ENCODE measurements at places on chromosomes 4 and X. TPM values are rescaled to one million over a fixed set of nuclear protein-coding genes. Genes with fewer than 3 reads are reported as not detected.

DNA sequence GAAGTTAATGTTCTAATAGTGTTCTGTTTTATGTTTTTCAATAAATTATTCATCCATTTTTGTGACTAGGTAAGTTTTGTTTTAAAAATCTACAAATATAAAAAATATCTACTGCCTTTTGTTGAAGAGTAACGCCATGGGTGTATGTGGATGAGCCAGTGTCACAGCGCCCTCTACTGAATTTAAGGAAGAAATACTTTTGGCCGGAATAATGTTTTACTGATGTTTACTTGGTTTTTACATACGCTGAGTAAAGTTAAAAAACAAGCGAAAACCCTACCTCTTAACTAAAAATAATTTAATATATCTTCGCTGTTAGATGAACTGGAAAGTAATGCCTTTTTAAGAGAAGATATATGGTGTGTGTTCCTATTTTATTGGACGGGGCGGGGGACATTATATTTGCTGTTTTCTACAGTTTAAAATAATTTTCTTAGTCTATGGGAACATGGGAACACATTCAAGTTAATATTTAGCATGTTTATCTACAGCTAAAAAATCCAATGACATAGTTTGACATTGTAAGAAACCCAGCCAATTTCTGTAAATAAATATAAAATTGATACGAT lies 86.1 kb downstream of the CPE start:
- H3K4me3 ChIP-seq, result no peak overlapping the region
- DNase-seq, result no peak
- no peaks in the 10 kb centered on the region for H3K4me1 ChIP-seq
- H3K27me3 ChIP-seq, result peaks cover 9% of the 10 kb centered on the region

DNA sequence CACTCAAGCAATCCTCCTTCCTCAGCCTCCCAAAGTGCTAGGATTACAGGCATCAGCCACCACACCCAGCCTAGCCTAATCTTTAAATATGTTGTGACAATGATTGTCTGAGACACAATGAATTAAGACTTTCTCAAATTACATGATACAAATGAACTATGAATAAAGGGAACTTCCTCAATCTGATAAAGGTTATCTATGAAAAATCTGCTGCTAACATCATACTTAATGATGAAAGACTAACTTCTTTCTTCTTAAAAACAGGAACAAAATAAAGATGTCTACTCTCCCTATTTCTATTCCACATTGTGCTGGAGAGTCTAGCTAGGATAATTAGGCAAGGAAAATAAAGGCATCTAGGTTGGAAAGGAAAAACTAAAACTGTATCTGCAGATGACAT lies 60.0 kb downstream of the PDHA1 start:
- peaks cover 11% of the 10 kb centered on the region for H3K27me3 ChIP-seq
- H3K36me3 ChIP-seq, result no peaks in the 10 kb centered on the region
- no peak overlapping the region for H3K4me3 ChIP-seq
- no peaks in the 10 kb centered on the region for H3K4me1 ChIP-seq

DNA sequence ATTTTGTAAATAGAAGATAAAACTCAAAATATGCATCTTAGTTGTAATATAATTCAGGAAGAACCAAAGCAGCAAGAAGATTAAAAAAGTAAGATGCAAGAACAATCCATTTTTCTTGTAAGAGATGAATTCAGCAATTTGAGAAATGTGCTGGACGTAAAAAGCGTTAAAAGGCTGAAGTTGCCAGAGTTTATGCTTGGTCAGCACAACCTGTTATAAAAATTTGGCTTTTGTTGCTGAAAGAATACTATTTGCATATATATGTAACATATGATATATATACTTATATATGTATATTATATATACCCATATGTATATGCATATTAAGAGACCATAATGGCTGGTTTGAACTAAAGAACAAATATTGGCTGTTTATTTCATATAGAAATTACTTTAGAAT lies 449.6 kb upstream of the FAM241A start:
- H3K36me3 ChIP-seq, result no peaks in the 10 kb centered on the region
- no peak overlapping the region for H3K4me3 ChIP-seq
- no peak overlapping the region for H3K27ac ChIP-seq
- H3K27me3 ChIP-seq, result no peaks in the 10 kb centered on the region
- H3K4me1 ChIP-seq, result no peaks in the 10 kb centered on the region

DNA sequence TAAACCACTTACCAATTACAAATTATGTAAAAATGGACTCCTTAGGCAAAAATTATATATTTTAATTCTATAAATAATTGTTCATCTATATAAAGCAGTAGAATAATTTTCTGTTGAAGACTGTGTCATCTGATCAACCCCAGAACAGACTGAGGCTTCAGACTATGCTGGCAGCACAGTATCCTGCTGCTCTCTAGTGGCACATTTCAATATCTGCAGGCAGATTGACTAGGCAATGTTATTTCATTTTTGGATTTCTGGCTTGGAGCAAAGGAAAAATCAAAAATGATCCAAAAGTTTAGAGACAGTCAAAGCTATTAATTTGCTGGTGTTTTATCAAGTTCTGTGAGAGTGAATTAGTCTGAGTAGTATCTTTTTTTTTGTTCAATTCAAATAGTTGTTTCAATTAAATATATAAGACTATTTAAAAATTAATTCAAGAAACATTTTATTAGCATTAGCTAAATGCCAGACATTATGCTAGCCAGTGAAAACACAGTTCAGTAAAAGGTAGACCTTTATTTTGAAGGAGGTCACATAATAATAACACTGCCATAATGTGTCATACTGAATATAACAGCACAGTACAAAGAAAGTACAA lies 21.3 kb upstream of the SULT1E1 start:
- no peaks in the 10 kb centered on the region for H3K36me3 ChIP-seq
- H3K4me1 ChIP-seq, result no peaks in the 10 kb centered on the region
- H3K27ac ChIP-seq, result no peak overlapping the region
- no peak overlapping the region for H3K4me3 ChIP-seq
- peaks cover 5% of the 10 kb centered on the region for H3K27me3 ChIP-seq

DNA sequence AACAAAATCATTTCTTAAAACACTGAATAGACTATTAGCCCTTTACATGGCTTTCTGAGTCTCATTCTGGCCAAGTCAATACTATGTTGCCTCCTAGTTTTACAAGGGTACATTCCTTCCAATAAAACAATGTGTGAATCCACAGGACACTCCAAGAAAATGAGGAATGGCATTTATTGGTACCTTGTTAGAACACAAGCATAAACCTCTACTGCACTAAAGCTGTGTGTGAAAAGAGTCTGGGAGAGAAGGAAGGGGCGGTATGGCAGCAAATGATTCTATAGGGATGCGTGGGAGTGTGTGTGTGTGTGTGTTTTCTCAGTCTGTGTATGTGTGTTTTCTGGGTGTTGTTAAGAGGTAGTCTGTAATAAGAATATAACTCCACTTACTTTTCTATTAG lies 48.9 kb downstream of the CXCL1 start:
- H3K4me1 ChIP-seq, result no peaks in the 10 kb centered on the region
- no peak overlapping the region for H3K4me3 ChIP-seq
- no peak overlapping the region for H3K27ac ChIP-seq
- H3K27me3 ChIP-seq, result no peaks in the 10 kb centered on the region

DNA sequence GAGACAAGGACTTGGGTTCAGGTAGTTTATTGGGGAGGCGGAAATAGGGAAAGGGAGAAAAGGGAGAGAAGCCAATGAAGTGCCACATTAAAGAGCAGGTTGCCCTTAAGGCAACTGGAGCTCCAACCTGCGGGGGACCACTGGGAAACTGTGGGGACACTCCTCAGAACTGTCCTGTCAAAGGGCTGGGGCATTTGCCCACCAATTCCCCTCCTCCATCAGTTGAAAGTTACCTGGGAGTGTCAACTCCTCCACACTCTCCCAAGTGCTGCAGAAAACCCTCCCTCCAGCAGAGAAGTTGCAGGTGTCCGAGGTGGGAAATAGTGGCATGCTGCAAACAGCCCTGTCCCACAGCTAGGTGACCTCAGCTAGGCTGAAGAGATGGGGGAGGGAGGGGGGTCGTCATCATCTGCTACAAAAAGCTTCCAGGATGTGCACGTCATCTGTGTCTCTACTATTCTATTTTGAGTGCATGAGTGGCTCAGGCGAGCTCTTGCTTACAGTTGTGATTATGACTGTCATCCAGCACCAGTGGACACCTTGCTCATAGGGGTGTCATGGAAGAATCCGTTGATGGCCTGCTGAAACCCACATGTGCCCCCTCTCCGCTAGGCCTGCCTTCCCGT lies 41.5 kb upstream of the XPNPEP2 start:
- no peaks in the 10 kb centered on the region for H3K27me3 ChIP-seq
- no peaks in the 10 kb centered on the region for H3K4me1 ChIP-seq
- DNase-seq, result no peak
- no peaks in the 10 kb centered on the region for H3K36me3 ChIP-seq
- no peak overlapping the region for H3K4me3 ChIP-seq
- no peak overlapping the region for H3K27ac ChIP-seq

DNA sequence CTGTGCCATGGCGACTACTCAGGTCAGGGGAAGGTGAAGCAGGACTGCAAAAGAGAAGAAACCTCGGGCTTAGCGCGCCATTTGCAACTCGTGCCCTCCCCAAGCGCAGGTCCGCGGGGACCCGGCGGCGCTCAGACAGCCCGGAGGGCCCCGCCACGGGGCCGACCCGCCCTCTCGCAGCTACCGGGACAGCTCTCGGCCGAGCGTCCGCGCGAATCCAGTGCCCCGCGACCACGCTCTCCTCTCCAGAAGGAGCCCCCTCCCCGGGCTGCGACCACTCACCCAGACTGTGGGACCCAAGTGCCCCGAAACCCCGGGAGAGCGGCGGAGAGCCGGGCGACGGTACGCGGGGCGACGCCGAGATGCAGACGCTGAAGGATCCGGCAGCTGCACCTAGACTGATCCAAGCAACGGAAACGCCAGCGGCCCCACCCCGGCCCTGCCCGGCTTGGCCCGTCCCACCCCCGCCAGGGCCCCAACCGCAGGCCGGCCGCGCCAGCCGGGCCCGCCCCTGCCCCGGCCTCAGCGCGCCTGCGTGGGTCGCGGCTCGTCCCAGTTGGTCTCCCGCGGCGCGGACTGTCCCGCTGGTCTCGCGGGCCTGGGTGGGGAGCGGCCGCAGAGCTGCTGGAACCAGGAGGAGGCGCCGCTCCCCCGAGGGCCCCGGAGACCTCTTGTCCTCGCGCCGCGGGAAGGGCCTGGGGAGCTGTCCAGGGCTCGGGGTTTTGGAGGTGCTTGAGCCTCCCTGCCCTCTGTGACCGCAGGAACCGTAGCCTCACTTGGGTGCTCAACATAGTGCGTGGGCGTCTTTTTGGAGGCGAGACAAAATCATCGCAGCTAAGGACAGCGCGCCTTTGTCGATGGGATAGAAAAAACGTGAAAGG lies at the start of gene ANXA5:
ANXA5 (minus strand) TSS at position 400 of the 881 bp plus-strand sequence; CDS start at position 9, 391 bp downstream.
- peaks cover 13% of the 10 kb centered on the region for H3K36me3 ChIP-seq
- H3K27me3 ChIP-seq, result peaks cover 33% of the 10 kb centered on the region
- H3K4me3 ChIP-seq, result peak within 1 kb of the TSS; percentile 99
- H3K27ac ChIP-seq, result peak within 1 kb of the TSS; percentile 98

- H3K4me3 ChIP-seq, result no peak overlapping the region
- H3K36me3 ChIP-seq, result no peaks in the 10 kb centered on the region
- H3K27me3 ChIP-seq, result peaks cover 3% of the 10 kb centered on the region
- DNase-seq, result no peak
- H3K27ac ChIP-seq, result no peak overlapping the region
Observed at GRCh38 chr4:141155586-141155985, 22.3 kb upstream of the RNF150 start.

- H3K36me3 ChIP-seq, result no peaks in the 10 kb centered on the region
- no peak overlapping the region for H3K27ac ChIP-seq
Observed at GRCh38 chr4:182203872-182204411, 39.3 kb upstream of the TENM3 start.

DNA sequence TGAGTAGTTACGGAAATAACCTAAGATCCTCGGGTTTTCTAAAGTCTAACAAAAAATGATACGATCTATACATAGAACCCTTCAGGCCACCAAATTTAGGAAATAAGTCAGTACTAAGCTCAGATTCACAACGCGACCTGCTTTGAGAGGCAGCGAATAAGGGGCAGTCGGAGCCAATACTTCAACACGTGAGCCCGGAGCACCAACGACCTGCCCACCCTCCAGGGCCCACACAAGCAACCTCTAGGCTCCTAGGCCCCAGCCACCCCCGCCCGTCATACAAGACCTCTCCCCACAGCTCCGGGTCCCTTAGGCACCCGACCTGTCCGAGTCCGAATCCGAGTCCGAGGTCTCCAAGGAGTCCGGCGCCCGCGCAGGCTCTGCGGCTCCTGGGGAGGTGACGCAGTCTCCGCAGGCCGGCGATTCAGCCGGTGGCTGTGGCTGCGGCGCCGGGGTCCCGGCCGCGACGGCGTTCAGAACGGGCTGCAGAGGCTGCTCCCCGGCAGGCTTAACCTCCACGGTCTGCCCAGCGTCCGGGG lies 580 bp downstream of the NAF1 start:
- peaks cover 27% of the 10 kb centered on the region for H3K4me1 ChIP-seq
- peak overlapping the region; percentile 87 for H3K27ac ChIP-seq
- H3K27me3 ChIP-seq, result no peaks in the 10 kb centered on the region
- peak; percentile 73 for DNase-seq

- DNase-seq, result no peak
- peaks cover 3% of the 10 kb centered on the region for H3K36me3 ChIP-seq
- H3K4me3 ChIP-seq, result no peak overlapping the region
- H3K27ac ChIP-seq, result no peak overlapping the region
Observed at GRCh38 chr4:53019485-53020382, 157.6 kb downstream of the RASL11B start.

CTAG1B gene
- not detected for total RNA-seq

ARMCX6 gene
- 37.7 TPM for total RNA-seq

GABRE gene
- total RNA-seq, result not detected

ASB5 gene
- total RNA-seq, result not detected

All from activated naive CD8-positive, alpha-beta T cell treated with anti-CD3 and anti-CD28 coated beads, Interleukin-2, amount 10 ng/mL, durations not matched to agents 7 days and 5 days (primary cell).